ENCODE measurements at places on chromosomes 12 and 14. TPM values are rescaled to one million over a fixed set of nuclear protein-coding genes. Genes with fewer than 3 reads are reported as not detected.

EML5 gene
- not detected for total RNA-seq

KRT80 gene
- total RNA-seq, result 1.5 TPM

SOCS2 gene
- total RNA-seq, result 58.6 TPM

TSPAN19 gene
- 0.35 TPM for total RNA-seq

MRPL52 gene
- 305 TPM for total RNA-seq

IL22 gene
- total RNA-seq, result not detected

MANSC4 gene
- not detected for total RNA-seq

ART4 gene
- 0.29 TPM for total RNA-seq

PROX2 gene
- not detected for total RNA-seq

Data from glomerular endothelial cell (primary cell).